ENCODE measurements at places on chromosomes 7 and 10. TPM values are rescaled to one million over a fixed set of nuclear protein-coding genes. Genes with fewer than 3 reads are reported as not detected.

AFAP1L2 gene
- total RNA-seq: 1.9 TPM

- no peak for DNase-seq
- no peak overlapping the region for H3K4me3 ChIP-seq
- H3K4me1 ChIP-seq: no peaks in the 10 kb centered on the region
- H3K27ac ChIP-seq: no peak overlapping the region
Measured at GRCh38 chr7:139582671-139583155, 59.2 kb downstream of the CLEC2L start.

DNA sequence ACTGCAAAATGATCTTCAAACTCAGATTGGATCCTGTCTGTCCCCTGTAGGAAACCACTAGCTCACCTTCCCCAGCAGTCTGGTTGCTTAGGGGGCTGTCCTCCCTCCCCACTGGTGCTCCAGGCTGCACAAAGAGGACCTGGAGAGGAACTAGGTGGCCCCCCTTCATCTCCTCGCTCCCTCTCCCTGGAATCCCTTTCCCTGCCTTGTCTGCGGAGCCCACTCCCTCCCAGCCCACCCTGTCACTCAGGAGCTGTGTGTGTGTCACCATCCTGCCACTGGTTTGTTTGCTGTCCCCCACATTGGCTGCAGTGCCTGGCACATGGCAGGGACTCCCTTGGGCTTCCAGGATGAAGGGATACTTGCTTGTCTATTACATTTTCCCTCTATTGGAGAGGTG, 35.5 kb upstream of the ZMIZ2 start:
- H3K27me3 ChIP-seq: peaks cover 7% of the 10 kb centered on the region
- DNase-seq: no peak
- H3K27ac ChIP-seq: no peak overlapping the region
- no peaks in the 10 kb centered on the region for H3K36me3 ChIP-seq

MYOF gene
- 0.42 TPM for total RNA-seq

- H3K4me1 ChIP-seq: peaks cover 16% of the 10 kb centered on the region
- no peak for DNase-seq
- peaks cover 2% of the 10 kb centered on the region for H3K27me3 ChIP-seq
Measured at GRCh38 chr10:109968953-109969759, 38.6 kb upstream of the ADD3 start.

- DNase-seq: no peak
- H3K4me1 ChIP-seq: no peaks in the 10 kb centered on the region
- H3K36me3 ChIP-seq: peaks cover 14% of the 10 kb centered on the region
- no peak overlapping the region for H3K27ac ChIP-seq
- H3K27me3 ChIP-seq: peaks cover 10% of the 10 kb centered on the region
- H3K4me3 ChIP-seq: no peak overlapping the region
Measured at GRCh38 chr7:157032128-157032527, 21.7 kb upstream of the MNX1 start.

PNLIPRP2 gene
- not detected for total RNA-seq

GRCh38 chr7:148503900-148504487, 86.6 kb upstream of the C7orf33 start:
- no peak overlapping the region for H3K27ac ChIP-seq
- peaks cover 9% of the 10 kb centered on the region for H3K4me1 ChIP-seq
- no peaks in the 10 kb centered on the region for H3K36me3 ChIP-seq
- no peak for DNase-seq
- H3K27me3 ChIP-seq: peaks cover 6% of the 10 kb centered on the region
- H3K4me3 ChIP-seq: no peak overlapping the region

All from glutamatergic neuron (in vitro differentiated cells).